Stimulated activated CD8-positive, alpha-beta memory T cell treated with anti-CD3 and anti-CD28 coated beads, Interleukin-2, amount 100 ng/mL, for 1 hour (primary cell): ENCODE measurements at places on chromosomes 16 and 17.

- DNase-seq = no peak
These were observed 1033.6 kb downstream of the CDH8 start for GRCh38 chr16:61002479-61003204.

DNA sequence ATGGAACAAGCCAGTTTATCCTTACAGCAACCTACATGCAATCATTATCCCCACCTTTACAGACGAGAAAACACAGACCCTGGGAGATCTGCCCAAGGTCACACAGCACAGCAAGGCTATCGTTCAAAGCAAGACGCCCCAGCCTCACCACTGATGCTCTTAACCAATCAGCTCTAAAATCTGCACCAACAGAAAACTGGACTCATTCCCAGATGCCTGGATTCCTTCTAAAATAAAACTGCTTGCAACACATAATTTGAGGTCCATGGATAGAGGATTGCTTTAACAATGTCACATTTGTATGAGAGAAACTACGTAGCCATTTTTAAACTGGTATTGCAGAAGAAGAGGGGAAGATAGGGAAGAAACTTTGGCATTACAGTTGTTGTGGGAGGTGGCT, 6.8 kb downstream of the COTL1 start:
- no peak for DNase-seq

DNA sequence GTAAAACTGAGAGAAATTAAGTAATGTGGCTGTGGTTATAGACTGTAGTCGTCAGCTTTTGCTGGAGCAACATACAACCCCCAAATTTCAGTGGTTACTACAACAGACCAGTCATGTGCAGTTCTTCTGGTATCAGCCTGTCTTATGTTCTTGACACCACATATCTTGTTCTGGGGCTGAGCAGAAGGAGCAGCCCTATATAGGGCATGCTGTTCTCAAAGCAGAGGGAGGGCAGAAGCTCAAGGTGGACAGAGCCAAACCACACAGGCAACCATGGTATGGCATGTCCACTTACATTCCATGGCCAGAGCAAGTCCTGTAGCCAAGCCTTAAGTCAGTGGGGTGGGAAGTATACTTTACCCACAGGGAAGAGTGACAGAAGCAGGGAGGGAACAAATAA, 7.7 kb downstream of the PRKAR1A start:
- no peak for DNase-seq

- DNase-seq = peak; percentile 38
These were observed 141.0 kb upstream of the CIBAR2 start for GRCh38 chr16:85253084-85253941.

DNA sequence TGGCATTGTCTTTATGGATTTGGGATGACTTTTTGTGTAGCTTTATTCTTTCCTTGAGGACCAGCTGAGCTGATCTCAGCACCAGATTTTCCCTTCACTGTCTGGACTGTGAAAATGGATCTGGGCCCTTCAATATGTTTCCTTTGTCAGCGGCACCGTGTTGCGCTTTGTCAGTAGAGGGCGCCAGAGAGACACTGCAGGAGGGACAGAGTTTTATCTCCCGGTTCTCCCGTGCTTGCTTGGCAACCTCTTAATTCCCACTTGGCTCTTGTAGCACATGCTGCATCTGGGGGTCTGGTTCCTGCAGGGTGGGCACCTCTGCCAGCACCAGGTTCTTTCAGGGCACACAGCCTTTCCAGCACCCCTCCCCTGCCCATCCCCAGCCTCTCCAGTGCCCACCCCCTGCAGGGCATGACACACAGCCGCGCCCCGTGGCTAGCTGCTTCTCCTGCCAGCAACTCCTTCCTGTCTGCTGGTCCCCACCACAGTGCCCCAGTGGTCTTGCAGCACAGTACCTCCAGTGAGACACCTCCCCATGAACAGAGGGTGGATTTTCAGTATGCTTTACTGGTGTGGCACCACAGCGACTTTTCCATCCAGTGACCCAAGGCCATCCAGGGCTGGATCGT, 19.6 kb downstream of the OR1D5 start:
- DNase-seq = no peak

DNA sequence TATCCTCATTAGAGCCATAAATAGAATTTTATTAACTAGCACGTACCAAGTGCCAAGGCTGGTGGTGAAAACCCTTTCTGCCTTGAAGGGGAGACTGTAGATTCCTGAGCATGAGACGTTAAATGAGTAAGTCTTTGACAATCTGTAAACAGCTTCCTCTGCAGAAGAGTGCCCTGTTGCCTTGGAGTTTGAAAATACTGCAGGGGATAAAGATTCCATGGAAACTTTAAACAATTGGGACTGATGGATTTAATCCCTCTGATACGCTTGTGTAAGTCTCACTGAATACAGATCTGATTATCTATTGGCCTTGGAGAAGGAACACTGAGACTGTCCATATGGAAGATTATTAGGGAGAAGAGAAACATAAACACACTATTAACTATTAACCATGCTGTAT, 1053.4 kb upstream of the RBFOX1 start:
- DNase-seq = no peak

DNA sequence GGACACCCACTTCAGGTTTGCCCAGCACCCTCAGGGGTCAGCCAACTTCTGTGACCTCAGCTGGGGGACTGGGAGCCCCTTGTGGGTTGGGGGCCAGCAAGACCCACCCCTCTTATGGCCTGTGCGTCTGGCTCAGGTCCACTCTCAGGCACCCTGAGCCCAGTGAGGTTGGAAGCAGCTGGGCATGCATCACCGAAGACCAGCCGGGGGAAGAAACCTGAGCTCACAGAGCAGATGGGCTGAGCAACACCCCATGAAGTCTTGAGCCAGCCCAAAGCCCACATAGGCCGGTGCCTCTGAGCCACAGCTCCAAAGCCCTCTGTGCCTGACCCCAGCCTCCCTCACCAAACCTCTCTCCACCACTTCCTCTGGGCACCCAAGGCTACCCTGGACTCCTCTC, 166.7 kb downstream of the RBFOX3 start:
- DNase-seq = no peak

DNA sequence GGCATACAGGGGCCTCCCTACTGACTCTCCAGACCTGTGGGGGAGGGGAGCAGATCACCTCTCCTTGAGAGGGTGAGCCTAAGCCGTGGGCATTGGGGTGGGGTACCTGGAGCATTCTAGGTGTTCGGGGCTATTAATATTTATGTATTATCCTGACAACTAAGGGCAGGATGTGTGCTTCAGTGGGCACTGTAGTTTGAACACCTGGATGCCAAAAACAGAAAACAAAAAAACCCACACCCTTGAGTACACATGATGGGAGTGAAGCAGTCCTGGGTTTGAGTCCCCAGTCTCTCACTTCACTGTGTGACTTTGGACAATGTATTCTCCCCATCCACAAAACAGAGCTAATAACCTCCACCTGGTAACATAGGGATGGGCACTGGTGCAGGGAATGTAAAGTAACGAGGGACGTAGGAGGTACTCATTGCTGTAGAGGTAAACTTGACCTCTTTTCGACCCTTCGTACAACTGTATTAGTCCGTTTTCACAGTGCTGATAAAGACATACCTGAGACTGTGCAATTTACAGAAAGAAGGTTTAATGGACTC, 257.8 kb downstream of the CPPED1 start:
- DNase-seq = no peak

GRCh38 chr17:61597607-61598006, 6.6 kb upstream of the NACA2 start:
- DNase-seq = no peak

DNA sequence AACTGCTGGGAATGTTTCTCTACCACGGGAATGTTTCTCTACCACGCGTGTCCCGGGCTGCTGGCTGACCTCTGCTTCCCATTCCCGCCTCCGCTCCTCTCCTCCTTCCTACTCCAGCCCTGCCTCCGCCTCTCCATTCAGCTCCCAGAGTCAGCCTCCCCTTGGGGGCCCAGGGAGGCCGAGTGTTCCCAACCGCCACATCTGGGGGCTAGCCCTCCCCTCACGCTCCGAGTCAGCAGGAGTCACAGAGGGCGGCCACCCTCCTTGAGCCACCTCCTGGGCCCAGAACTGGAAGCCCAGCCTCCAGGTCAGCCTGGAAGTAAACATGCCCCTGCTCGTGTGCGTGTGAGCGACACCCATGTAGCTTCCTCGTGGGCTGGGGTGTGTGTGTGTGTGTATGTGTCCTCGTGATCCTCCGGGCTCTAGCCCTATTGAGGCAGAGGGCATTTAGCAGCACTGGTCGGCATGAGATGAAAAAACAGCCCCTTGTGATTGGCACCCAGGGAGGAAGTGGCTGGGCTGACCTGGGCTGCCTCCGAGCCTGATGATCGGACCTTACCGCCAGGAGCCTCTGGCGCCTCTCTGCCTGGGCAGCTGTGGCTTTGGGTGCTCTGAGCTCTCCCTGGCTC, 7.3 kb downstream of the CYGB start:
- DNase-seq = no peak
